HCT116 (cell line): ENCODE measurements at places on chromosomes 7 and 10. TPM values are rescaled to one million over a fixed set of nuclear protein-coding genes. Genes with fewer than 3 reads are reported as not detected.

DNA sequence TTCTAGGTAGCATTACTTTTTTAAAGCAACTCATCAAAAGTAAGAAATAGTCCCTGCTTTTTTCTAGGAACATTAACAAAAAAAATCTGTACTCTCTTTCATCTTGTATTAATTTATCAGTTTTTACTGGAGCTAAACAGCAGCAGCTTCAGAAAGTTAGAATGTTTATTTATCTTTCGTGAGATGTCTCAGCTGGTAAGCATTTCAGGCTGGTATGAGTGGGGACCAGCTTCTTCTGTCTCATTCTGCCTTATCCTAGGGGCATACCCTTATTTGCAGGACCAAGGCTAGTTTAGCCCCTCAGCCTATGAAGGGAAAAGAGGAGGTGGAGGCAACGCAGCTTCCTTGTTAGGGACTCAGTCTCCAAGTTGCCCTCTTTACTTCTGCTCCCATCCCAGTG, 35.1 kb downstream of the LANCL2 start:
- no peak overlapping the region for H3K4me3 ChIP-seq
- H3K27ac ChIP-seq, result no peak overlapping the region
- DNase-seq, result no peak
- no peaks in the 10 kb centered on the region for H3K36me3 ChIP-seq

- H3K36me3 ChIP-seq, result no peaks in the 10 kb centered on the region
- H3K4me3 ChIP-seq, result no peak overlapping the region
- no peaks in the 10 kb centered on the region for H3K4me1 ChIP-seq
- no peaks in the 10 kb centered on the region for H3K27me3 ChIP-seq
- H3K27ac ChIP-seq, result no peak overlapping the region
Observed at GRCh38 chr10:131964298-131964697, 17.4 kb downstream of the BNIP3 start.

DNA sequence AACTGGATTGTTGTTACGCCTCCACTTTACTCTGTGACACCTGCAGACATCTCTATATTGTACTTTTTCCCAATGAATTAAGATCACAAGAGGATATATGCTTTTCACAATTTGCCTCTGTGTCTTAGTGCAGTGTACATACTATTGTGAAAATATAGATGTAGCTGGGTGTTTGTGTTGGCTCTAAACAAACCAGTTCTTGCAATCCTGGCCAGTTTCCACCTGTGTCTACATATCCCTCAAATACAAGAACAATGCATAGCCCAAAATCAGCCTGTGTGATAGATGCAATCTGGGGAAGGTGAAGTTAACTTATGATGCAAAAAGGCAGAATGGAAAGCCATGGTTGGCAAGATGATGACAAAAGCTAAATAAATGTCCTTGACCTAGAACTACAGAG, 36.5 kb upstream of the DLD start:
- H3K4me1 ChIP-seq, result peaks cover 9% of the 10 kb centered on the region
- no peak overlapping the region for H3K27ac ChIP-seq
- no peaks in the 10 kb centered on the region for H3K27me3 ChIP-seq
- no peak overlapping the region for H3K4me3 ChIP-seq
- H3K36me3 ChIP-seq, result no peaks in the 10 kb centered on the region

DNA sequence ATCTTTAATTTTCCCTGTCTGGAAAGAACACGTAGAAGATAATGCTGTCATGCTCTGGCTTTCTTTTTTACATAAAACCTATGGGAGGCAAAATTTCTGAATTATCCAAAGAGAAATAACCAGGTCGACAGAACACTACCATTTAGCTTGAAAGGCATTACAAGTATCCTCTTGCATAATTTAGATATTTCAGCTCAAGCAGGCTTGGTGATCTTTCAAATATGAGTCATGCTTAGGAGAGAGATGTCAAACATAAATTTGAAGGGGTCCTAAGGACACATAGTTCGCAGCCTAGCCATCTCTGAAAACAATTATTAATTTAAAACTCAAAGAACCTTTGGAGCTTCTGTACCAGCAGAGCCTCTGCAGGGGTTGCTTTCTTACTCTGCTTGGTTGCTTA, 100.9 kb downstream of the FAS start:
- no peak overlapping the region for H3K4me3 ChIP-seq
- no peaks in the 10 kb centered on the region for H3K36me3 ChIP-seq
- H3K27me3 ChIP-seq, result no peaks in the 10 kb centered on the region
- no peaks in the 10 kb centered on the region for H3K4me1 ChIP-seq
- DNase-seq, result no peak

- no peaks in the 10 kb centered on the region for H3K36me3 ChIP-seq
- H3K4me3 ChIP-seq, result no peak overlapping the region
- no peak overlapping the region for H3K27ac ChIP-seq
- no peak for DNase-seq
- H3K27me3 ChIP-seq, result no peaks in the 10 kb centered on the region
Observed at GRCh38 chr7:49433794-49434193, 339.6 kb upstream of the VWC2 start.

- H3K27ac ChIP-seq, result no peak overlapping the region
- H3K4me3 ChIP-seq, result no peak overlapping the region
- DNase-seq, result peak; percentile 39
- no peaks in the 10 kb centered on the region for H3K4me1 ChIP-seq
- no peaks in the 10 kb centered on the region for H3K36me3 ChIP-seq
- no peaks in the 10 kb centered on the region for H3K27me3 ChIP-seq
Observed at GRCh38 chr10:60099998-60100747, 193.8 kb upstream of the CCDC6 start.

DNA sequence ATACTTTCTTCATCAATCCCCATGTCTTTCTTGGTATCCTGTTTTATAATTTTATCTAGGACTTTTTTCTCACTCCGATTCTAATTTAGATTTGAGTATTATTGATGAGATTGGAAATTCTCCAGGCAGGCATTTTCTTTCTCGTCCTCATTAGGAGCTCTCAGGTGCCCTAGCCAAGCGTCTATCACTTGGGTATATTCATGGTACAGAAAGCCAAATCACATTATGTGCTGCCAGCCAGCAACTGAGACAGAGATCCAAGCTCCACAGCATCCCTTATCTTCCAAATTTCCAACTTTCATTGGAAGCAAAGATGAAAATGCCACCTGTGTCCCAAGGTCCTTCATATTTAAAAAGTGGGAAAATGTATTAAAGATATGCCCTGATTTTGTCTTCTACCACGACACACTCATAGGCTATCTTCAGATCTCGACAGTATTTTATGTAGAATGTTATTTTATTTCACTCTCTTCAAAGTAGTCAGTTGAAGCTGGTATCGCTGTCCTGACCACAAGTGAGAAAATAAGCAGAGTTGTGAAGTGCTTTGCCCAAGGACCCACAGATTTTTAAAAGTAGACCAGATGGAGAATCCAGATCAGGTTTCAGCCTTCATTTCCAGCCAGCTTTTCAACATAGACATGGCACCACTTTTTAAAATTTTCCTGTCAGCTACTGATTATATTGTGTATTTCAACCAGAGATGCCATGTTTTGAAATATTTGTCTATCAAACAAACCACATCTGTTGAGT, 773.4 kb downstream of the CNTNAP2 start:
- DNase-seq, result no peak
- H3K4me3 ChIP-seq, result no peak overlapping the region
- no peaks in the 10 kb centered on the region for H3K36me3 ChIP-seq
- no peak overlapping the region for H3K27ac ChIP-seq
- no peaks in the 10 kb centered on the region for H3K4me1 ChIP-seq
- H3K27me3 ChIP-seq, result no peaks in the 10 kb centered on the region

GRCh38 chr10:113089551-113089950, 139.5 kb downstream of the TCF7L2 start:
- H3K36me3 ChIP-seq, result peaks cover 39% of the 10 kb centered on the region
- DNase-seq, result no peak
- peaks cover 95% of the 10 kb centered on the region for H3K4me1 ChIP-seq

- no peaks in the 10 kb centered on the region for H3K36me3 ChIP-seq
- no peak for DNase-seq
- H3K4me3 ChIP-seq, result no peak overlapping the region
- no peak overlapping the region for H3K27ac ChIP-seq
Observed at GRCh38 chr7:106201164-106201563, 83.6 kb downstream of the NAMPT start.

DNA sequence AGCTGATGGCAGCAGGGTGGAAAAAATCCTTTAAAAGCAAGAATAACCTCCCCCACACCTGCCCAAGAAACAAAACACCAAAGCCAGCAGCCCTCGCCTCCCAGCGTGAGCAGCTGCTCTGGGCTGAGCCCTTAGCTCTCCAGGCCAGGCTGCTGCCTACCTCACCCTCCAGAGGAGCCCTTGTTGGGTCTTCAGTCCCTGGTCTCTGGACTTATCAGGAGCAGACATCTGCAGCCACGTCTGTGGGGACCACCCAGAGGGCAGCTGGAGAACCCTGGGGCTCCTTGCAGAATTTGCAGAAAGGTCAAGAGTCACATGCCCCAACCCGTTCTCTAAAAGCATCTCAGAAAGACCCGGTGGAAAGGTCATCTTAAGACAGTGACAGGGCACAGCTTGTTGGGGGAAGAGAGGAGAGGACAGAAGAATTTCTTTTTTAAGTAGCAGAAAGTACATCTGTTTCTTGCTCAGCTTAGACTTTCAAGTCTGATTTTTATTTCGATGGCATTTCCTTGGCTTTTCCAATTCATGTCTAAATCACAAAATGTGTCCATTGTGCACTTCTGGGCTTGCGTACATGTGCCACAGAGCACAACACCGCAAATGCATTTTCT, 425.7 kb upstream of the NFE2L3 start:
- no peaks in the 10 kb centered on the region for H3K4me1 ChIP-seq
- no peak overlapping the region for H3K4me3 ChIP-seq
- no peaks in the 10 kb centered on the region for H3K36me3 ChIP-seq

DNA sequence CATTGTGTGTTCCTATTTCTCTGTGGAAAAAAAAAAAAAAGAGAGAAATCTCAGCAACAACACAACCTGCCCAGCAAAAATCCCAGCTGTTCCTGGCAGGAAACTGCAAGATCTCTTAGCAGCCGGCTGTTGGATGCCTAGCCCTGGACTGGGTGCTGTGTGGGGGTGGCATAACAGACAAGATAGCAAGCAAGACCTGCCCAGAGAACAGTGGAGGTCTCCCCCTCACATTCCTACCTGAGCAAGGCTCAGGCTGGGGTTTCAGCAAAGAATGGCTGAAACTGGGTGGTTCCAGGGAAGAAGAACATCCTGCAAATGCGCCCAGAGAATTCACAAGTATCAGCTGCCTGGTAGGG, 248.8 kb upstream of the ZMIZ1 start:
- DNase-seq, result no peak
- H3K36me3 ChIP-seq, result no peaks in the 10 kb centered on the region
- no peak overlapping the region for H3K4me3 ChIP-seq

GRCh38 chr10:117884592-117884991, 162.1 kb downstream of the RAB11FIP2 start:
- H3K4me3 ChIP-seq, result no peak overlapping the region
- H3K4me1 ChIP-seq, result no peaks in the 10 kb centered on the region
- H3K27me3 ChIP-seq, result peaks cover 50% of the 10 kb centered on the region
- no peaks in the 10 kb centered on the region for H3K36me3 ChIP-seq
- no peak for DNase-seq

GRCh38 chr10:66941491-66941890, 15.7 kb downstream of the LRRTM3 start:
- H3K27me3 ChIP-seq, result no peaks in the 10 kb centered on the region
- no peak overlapping the region for H3K4me3 ChIP-seq
- no peak for DNase-seq
- no peak overlapping the region for H3K27ac ChIP-seq
- no peaks in the 10 kb centered on the region for H3K36me3 ChIP-seq

DNA sequence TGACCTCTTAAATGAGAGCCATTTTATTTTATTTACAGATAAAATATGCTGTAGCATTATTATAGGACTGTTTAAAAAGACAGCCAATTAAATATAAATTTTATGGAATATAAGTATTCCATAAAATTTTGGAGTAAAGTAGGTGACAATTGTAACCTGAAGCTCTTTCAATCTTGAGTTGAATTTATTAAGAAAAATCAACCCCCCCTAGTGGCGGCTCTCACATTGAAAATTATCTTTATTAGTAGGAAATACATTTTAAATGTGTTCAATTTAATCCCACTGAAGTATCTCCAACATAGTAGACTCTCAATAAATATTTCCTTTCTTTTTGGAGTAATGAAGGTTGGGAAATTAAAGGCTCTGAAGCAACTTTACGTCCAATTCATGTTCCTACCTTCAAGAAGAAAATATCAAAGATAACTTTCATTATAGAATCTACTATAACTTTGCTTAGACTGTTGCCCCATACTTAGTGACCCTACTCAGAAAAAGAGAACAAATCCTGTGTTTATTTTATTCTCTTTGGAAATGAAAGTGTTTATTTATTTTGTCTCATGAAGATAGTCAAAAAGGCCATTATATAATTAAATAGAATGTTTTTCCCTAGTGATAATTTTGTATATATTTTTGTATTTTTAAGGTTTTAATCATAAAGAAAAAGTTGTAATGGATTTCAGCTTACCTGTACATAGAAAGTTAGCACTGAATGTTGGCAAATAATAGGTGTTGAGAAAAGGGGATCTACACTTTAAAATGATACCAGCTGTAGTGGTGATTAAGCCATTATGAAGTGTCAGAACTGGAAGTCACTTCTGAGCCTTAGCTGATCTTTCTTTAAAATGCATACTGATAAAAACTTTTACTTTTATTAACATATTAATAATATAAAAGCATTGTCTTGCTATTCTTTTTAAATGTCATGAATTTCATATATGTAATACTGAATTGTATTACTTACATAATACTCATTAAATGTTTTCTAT, 3.3 kb downstream of the AHR start:
- no peaks in the 10 kb centered on the region for H3K27me3 ChIP-seq
- H3K4me3 ChIP-seq, result no peak overlapping the region
- no peak for DNase-seq
- H3K36me3 ChIP-seq, result no peaks in the 10 kb centered on the region
- peaks cover 54% of the 10 kb centered on the region for H3K4me1 ChIP-seq

Gene APBB1IP
- total RNA-seq, result 0.27 TPM

Gene CLEC2L
- not detected for total RNA-seq

Gene GDF2
- total RNA-seq, result not detected

Gene TMEM196
- not detected for total RNA-seq

Gene RELN
- total RNA-seq, result 0.20 TPM

Gene CUTC
- total RNA-seq, result 53.6 TPM

Gene CD36
- 0.32 TPM for total RNA-seq

Gene CPA2
- total RNA-seq, result 1.5 TPM

Gene NPTX2
- not detected for total RNA-seq

Gene MCM10
- 43.1 TPM for total RNA-seq

Gene DGKB
- 0.05 TPM for total RNA-seq

Gene GRID2IP
- 3.2 TPM for total RNA-seq
